ENCODE measurements at places on chromosomes 13 and 19.

DNA sequence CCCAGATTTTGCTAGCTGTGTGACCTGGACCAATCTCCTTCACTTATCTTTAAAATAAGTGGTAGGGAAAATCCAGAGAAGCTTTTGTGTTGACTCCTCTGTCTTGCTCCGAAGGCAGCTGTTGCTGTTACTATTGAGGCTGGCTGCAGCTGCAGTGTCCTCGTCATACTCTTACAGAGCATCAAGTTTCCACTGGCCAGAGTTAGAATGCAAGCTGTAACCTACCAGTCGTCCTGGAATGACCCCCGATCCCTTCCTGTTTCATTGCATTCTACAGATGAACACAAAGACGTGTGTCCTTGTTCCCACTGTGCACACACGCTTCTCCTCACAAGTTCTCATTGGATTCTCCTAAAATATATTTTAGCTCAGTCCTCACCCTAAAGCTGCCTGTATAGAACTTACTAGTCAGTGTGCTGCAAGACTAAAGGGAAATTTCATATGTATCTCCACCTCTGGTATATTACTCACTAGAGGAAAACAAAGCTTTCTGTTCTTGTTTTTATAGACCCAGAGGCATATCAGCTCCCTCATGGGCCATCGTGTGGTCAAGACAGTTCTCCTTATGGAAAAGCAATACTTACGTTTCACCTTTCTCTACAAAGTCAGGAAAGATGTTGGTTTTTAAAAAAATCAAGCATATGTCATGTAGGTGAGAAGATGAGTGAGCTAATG is 589.8 kb downstream of the LMO7 start:
- no peak for DNase-seq

- no peak for DNase-seq
Observed at GRCh38 chr13:103000157-103000556, 66.1 kb downstream of the SLC10A2 start.

GRCh38 chr13:41842036-41842620 is 118.8 kb downstream of the VWA8 start:
- DNase-seq = peak; percentile 32

DNA sequence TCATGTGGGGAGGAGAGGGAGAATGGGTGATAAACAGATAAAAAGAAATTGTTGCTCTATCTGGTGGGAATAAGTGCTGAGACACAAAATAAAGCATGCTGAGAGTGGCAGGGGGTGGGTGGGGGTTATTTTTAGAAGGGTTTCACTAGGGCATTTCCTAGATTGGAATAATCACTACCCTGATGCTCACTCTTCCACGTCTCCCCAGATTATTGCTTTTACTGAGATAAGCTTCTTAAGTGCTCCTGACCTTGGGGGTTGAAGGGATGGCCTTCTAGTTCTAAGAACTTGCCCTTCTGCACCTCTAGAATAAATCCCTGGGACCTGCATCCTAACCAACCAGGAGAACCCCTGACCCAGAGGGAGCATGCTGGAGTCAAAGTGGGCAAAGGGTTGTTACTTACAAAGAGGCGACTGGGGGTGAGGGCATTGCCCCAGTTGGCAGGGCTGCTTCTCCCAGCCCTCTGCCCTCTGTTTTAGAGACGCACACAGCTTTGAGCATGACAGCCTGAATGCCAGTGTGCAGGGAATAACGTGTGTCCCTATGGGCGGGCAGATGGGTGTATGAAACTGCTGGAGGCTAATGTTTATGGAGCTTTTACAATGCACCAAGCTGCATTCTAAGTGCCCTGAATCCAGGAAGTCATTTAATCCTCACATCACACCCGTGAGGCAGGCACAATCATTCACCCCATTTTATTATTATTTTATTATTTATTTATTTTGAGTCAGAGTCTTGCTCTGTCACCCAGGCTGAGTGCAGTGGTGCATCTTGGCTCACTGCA is 743 bp downstream of the RDH8 start:
- DNase-seq = no peak

DNA sequence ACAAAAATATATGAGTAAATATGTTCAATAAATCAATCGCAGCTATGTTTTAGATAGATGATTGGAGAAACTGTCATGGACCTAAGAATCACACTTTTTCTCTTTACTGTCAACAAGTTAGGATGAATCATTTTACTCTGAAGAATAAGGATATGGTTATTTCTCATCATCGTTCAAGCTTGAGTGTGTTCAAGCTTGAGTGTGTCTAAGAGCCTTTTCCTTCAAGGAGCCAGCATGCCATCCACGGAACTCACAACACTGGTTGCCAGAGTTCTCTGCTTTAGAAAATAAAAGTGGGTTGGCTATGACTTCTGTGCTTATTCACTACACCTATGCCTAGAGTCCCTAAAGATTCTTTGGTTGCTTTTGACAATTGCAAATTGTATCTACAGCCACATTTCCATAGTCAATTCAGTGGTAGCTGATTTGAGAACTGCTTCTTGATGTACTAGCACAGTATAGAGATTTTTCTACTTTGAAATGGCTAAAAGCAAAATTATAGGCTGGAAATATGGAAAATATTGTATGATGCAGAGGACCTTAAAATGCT is 58.1 kb upstream of the SCEL start:
- DNase-seq = no peak

GRCh38 chr13:103694471-103694870 is 628.3 kb upstream of the SLC10A2 start:
- no peak for DNase-seq

DNA sequence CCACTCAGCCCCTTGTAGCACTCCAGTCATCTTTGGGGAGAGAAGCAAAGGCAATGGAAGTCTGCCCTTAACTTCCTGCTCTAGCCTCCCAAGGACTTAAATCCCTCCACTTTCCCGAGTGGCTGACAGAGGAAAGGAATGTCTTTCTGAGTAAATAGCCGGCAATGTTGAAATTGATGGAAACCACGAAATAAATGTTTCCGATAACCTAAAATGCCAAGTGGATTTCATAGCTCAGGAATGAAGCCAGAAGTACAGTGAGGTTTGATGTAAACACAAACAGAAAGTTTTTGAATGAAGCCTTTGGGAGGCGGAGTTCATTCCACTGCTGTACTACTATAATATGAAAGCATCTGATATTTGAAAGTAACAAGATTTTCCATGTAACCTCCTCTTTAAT is 14.0 kb upstream of the TBC1D4 start:
- no peak for DNase-seq

GRCh38 chr19:11198769-11199424 is 1.6 kb upstream of the KANK2 start:
- no peak for DNase-seq

DNA sequence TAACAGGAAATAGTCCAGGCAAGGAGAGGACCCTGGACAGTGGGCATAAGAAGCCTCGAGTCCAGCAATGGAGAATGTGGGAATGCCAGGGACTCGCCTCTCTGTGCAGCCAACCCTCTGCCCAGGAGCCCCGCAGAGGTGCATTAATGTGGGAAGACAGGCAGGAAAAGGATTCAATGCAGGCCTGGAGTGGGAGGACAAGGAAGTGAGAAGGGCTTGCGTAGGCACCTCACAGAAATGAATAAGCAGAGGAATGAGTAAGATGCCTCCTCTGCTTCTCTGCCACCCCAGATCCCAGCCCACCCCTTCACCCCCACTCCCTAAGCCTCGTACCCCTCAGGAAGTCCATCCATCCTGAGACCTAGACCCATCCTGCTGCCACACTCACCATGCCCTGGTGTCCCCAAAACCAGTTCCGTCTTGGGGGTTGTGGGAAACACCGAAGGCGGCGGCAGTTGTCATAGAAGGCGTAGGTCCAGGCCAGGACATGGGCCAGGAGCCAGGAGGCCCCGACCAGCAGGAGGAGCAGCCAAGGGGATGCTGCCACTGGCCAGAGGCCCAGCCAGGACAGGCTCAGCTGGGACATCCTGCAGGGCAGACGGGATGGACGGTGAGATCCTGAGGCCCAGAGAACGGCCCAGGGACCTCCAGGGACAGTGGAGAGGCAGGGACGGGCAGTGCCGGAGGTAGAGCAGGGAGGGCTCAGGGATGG is 692 bp downstream of the CYP4F2 start:
- DNase-seq = no peak

DNA sequence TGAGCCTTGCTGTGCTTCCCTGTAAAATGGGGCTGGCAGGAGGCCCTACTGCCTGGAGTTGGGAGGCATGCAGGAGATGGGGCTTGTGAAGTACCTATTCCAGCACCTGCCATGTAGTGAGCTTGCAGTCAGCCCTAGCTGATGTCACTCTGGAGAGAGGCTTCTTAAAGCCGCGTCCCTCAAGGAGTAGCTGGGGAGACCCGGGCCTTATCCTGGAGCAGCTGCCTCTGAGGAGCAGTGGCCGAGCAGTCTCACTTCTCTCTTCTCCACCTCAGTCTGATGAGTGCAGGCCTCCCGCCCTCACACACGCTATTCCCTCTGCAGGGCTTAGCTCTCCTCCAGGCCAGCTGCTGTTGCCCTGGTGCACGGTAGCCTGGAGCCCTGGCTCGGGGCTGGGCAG is 18.0 kb downstream of the CLASRP start:
- no peak for DNase-seq

GRCh38 chr13:48510698-48511097 is 22.2 kb downstream of the RCBTB2 start:
- no peak for DNase-seq

DNA sequence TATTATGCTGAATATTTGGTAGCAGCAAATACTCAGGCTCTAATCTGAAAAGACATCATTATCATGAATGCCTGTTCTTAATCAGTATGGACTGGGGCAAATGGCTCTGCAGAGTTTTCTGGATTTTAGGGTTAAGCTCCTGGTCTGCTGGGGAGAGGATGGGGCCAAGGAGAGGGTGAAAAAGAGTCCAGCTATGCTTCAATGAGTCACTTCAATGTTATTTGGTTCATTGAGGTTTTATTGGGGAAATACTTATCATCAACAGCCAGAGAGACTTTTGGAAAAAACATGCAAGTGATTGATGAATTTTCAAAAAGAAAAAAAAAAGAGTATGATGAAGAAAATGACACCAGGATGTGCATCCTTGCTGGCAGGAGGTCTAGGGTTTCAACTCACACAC is 278.3 kb downstream of the UQCRFS1 start:
- no peak for DNase-seq

DNA sequence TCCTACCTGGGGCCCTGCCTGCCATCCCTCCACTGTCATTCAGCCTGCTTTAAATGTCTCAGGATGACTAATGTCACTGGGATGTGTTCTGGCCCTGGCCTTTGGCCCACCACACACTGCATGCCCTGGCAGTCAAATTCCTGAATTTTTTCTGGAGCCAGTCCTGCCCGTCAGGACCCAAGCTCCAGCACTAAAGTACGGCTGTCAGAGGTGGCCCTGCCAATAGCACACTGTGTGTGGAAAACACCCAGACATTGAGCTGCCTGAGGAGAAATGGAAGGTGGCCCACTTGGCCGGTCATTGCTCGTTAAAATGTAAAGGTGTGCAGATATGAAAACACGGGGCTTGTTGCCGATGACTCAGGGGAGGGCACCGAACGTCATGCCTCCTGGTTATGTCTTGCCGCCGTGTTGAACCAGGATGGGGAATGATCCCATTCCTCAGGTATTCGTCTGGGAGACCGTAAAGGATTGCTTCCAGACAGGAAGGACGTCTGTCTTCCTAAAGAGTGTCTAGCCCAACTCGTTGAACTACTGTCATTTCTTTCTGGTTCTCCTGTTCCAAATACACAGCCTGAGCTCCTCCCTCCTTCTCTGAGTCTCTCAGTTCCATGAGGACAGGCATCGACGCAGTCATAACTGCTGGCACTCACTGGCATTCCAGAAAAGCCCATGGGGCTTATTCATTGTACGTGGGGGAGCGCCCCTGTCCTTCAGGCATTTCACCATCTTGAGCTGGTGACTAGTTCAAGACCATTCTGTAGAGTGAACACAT is 40.6 kb downstream of the COL4A2 start:
- DNase-seq = no peak

DNA sequence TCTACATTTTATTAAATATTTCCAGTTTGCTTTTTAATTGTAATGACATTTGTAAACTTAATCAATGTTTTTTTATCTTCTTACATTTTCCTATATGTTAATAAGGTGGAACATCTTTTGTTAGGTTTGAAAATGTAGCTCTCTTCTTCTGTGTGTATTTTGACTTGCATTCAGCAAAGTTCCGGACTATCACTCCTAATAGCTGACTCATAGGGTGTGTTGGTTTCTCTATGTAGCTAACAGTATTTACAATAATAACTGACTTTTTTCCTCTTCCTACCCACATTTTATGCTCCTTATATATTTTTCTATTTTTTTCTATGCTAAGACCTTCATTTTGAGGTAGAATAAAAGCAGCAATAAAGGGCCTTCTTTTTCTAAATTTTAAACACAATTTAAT is 28.1 kb downstream of the MYO16 start:
- no peak for DNase-seq

DNA sequence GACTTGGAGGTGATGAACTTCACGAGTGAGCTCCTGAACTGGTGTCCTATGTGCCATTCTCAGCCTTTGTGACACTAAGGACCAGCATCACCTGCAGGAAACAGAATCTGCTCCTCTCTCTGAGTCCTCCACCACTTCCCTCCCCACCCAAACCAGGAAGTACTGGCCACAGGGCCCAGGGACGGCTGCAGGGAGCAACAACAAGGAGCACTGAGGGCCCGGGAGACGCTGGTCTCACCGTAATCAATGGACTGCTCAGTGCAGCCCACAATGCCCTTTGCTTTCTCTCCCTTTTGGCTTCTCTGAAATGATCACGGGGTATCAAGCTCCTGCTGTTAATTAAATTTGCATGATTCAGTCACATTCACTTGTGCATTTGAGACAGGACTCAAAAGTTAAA is 18.6 kb downstream of the PEPD start:
- DNase-seq = no peak

GRCh38 chr19:51719251-51719988 is 4.4 kb downstream of the HAS1 start:
- DNase-seq = no peak

DNA sequence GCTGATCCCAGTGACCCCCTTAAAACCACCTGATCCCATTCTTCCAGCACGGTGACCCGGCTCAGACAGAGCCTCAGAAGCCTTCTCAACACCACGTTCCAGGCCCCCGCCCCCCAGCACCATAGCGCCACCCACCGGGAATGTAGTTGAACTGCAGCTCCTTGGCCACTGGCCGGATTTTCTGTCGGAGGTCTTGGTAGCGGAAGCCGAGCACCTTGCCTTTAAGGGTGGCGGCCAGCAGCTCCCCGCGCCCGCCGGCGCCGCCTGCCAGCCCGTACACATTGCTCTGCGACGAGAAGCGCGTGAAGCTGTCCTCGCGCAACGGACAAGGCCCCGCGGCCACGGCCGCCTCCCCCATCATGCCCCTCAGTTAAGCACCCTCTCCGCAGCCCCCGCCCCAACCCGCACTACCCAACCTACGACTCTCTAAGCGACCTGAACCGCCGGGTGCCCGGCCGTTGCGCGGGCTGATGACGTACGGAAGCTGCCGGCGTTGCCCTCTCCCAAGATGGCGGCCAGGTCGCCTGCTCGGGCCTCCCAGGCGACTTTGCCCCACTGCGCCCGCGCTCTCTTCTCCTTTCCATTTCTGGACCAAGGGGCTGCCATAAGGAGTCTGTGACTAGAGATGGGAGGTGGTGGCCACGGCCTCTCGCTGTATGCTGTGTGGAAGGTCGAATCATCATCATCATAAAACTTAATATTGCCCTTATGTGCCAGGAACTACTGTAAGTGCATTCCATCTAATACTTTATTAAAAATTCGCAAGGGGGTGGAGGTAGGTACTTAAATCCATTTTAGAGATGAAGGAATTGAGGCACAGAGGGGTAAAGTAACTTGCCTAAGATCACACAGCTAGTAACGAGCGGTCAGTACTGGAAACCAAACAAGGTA is at the start of gene KPTN:
Gene KPTN (minus strand): TSS at position 420 of the 891 bp plus-strand sequence. CDS start 59 bp downstream, at position 361.
- DNase-seq = peak; percentile 94
